Osteocyte (in vitro differentiated cells): ENCODE measurements at places on chromosomes 4 and X. TPM values are rescaled to one million over a fixed set of nuclear protein-coding genes. Genes with fewer than 3 reads are reported as not detected.

- DNase-seq = no peak
- H3K27ac ChIP-seq = no peak overlapping the region
- H3K4me1 ChIP-seq = peaks cover 22% of the 10 kb centered on the region
- no peaks in the 10 kb centered on the region for H3K36me3 ChIP-seq
Observed at GRCh38 chr4:7648544-7649395, 214.0 kb upstream of the PSAPL1 start.

HAUS3 gene
- 10.2 and 11.7 TPM in 2 replicates for total RNA-seq

F8A2 gene
- total RNA-seq = not detected in 2 replicates

PABPC4L gene
- 3.1 and 3.7 TPM in 2 replicates for total RNA-seq

PITX2 gene
- not detected in 2 replicates for total RNA-seq

GRCh38 chrX:20715176-20715575 lies 448.5 kb upstream of the RPS6KA3 start:
- no peaks in the 10 kb centered on the region for H3K36me3 ChIP-seq
- no peak overlapping the region for H3K27ac ChIP-seq
- no peaks in the 10 kb centered on the region for H3K4me1 ChIP-seq
- no peak for DNase-seq

PAGE4 gene
- not detected in 2 replicates for total RNA-seq
